Activated naive CD8-positive, alpha-beta T cell treated with anti-CD3 and anti-CD28 coated beads for 36 hours (primary cell): ENCODE measurements at places on chromosomes 5 and 9.

- H3K27me3 ChIP-seq = no peaks in the 10 kb centered on the region
- no peak overlapping the region for H3K27ac ChIP-seq
- H3K4me3 ChIP-seq = no peak overlapping the region
- no peaks in the 10 kb centered on the region for H3K36me3 ChIP-seq
Measured at GRCh38 chr9:14393418-14393817, 79.5 kb upstream of the NFIB start.

DNA sequence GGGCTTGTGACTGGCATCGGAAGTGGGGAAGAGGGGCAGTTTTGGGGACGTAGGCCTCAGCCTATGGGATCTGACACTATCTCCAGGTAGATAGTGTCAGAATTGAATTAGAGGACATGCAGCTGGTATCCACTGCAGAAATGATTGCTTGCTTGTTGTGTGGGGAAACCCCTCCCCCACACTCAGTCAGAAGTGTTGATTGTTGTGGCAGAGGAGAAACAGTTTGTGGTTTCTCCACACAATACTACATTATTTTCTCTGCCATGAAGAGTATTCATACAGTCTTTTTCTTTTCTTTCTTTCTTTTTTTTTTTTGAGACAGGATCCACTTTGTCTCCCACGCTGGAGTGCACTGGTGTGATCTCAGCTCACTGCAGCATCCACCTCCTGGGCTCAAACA lies 113.9 kb downstream of the ARRDC3 start:
- H3K4me1 ChIP-seq = peaks cover 22% of the 10 kb centered on the region
- H3K27me3 ChIP-seq = no peaks in the 10 kb centered on the region
- DNase-seq = no peak
- no peak overlapping the region for H3K4me3 ChIP-seq
- H3K36me3 ChIP-seq = no peaks in the 10 kb centered on the region

- no peaks in the 10 kb centered on the region for H3K27me3 ChIP-seq
- H3K36me3 ChIP-seq = no peaks in the 10 kb centered on the region
- DNase-seq = no peak
- H3K4me3 ChIP-seq = no peak overlapping the region
Measured at GRCh38 chr5:66324357-66324756, 180.3 kb downstream of the SREK1 start.

- DNase-seq = no peak
- no peaks in the 10 kb centered on the region for H3K27me3 ChIP-seq
- H3K36me3 ChIP-seq = peaks cover 10% of the 10 kb centered on the region
- H3K4me1 ChIP-seq = peaks cover 31% of the 10 kb centered on the region
Measured at GRCh38 chr9:122941582-122942234, 888 bp downstream of the RABGAP1 start.

DNA sequence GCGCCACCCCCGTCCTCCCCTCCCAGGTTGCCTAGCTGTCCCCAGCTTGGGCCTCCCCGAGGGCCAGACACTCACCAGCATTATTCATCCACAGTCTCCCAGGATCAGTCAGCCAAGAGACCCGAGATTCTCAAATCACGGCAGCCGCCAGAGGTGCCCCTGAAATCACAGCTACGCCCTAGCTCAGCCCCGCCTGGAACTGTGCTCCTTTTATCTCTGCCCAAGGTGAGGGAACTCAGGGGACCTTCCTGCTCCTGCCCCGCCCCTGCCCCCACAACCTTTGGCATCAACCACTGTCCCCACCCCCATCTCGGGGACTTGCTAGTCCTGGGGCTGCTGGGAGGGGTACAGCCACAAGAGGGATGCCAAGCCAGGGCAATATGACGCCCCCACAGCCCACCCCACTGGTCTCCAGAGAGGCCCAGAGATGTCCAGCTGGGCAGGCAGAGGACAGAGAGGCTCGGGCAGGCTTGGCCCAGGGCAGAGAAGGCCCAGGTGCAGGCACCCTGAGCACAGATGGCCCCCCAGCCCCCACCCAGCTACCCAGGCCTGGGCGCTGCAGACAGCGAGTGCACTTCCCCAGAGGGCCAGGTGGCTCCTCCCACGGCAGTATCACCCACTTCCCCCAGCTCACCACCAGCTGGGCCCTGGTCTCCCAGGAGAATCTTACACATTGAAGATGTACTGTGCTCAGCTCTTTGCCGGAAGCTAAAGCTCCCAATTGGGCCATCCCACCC lies at the start of gene FUT7:
Gene FUT7, minus strand, starts transcription at position 185 of the 737 bp plus-strand sequence. Its CDS starts 97 bp downstream, at position 88.
- H3K27ac ChIP-seq = no peak within 1 kb of the TSS
- no peak for DNase-seq
- H3K27me3 ChIP-seq = no peaks in the 10 kb centered on the region
- no peak within 1 kb of the TSS for H3K4me3 ChIP-seq
- no peaks in the 10 kb centered on the region for H3K36me3 ChIP-seq
- peaks cover 37% of the 10 kb centered on the region for H3K4me1 ChIP-seq

DNA sequence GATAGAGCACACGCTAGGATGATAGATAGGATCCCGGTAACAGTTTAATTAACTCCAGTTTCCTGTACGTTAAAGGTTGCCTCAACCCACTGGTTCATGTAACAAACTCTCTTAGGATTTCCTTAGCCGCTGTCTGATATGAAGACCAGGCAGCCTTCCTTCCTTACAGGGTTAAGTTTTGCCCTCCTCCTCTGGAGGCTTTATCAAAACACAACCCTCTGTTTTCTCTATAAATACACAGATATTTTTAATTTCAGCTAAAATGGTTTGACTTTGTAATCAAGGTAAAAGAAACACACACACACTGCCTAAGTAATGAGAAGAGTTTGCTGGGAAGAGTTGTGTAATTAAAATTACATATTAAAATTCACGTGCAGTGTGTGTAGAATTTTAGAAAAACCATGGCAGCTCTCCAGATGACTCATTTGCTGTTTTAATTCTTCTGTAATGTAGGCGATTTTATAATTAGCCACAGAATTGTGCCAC lies 369.8 kb downstream of the CSNK1G3 start:
- no peak overlapping the region for H3K27ac ChIP-seq
- no peak for DNase-seq
- no peak overlapping the region for H3K4me3 ChIP-seq
